NCI-H2107 (cell line): ENCODE measurements at places on chromosomes 16 and 17.

DNA sequence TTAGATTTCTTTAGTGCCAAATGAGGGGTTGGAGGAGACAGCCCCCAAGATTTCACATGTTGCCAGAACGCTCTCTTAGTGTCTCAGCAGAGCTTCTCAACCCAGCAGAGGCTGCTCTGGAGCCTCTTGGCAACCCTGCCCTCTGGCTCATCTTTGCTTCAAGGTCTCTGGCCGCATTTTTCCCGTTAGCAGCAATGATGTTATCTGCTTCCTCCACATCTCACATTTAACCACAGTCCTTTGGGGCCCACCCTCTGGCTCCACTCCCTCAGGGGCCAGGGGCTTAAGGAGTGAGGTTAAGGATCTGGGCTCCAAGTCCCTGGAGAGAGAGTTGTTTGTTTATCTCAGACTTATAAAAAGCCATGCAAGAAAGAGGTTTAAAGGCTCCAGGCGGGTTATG, 3.3 kb upstream of the XYLT1 start:
- DNase-seq, result no peak

DNA sequence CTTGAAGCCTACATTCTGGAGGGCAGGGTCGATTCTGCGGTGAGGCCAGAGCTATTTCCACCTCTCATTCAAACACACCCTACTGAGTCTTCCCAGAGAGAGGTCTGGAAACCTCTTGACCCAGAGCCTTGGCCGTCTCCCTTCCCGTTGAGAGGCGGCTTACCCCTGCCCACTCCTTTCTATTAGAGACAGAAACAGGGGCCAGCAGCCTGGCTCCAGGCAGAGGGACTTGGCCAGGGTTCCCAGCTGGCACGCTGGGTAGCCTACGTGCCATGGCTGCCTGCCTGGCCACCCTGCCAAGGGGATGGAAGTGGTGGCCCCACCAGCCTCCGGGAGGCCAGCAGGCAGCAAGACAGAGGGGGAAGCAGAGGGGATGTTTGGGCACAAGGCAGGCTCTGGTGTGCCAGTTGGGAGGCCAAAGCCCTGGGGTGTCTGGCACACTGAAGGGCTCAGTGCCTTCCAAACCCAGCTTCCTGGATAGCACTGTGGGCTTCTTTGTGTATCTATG, 6.0 kb downstream of the STAC2 start:
- no peak for DNase-seq

- no peak for DNase-seq
These were observed 68.8 kb downstream of the CMIP start for GRCh38 chr16:81513204-81514040.

DNA sequence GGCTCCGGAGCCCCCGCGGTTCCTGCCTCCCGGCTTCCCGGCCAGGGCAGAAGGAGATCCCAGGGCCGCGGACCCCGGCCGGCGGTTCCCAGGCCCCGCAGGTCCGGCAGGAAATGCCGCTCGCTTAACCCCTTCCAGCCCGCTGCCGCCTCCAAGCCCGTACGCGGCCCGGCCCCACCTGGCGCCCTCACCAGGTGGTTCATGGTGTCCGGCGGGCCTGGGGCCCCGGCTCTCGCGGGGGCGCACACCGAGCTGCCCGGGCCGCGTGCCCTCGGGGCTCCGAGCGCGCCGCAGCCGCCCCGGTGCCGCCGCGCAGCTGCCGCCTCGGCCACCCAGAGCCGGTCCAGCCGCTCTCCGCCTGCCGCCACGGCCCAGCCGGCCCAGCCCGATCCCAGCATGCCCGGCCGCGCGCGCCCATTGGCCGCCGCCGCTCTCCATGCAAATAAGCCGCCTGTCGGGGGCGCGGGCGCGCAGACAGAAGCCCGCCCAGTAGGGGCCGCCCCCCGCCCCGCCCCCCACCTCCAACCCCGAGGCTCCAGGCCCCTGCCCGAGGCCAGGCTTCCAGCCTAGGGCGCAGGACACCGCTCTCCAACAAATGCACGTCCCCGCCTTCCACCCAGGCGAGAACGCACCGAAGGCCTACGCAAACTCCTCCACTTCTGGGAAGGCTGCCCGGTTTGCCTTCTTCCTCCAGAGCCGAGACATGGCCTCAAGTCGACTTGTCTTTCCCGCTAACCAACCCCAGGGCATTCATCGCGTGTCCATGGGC, at the start of gene BCAR1:
Gene BCAR1 (minus strand): TSS at position 345 of the 769 bp plus-strand sequence. CDS start 142 bp downstream, at position 203.
- no peak for DNase-seq

DNA sequence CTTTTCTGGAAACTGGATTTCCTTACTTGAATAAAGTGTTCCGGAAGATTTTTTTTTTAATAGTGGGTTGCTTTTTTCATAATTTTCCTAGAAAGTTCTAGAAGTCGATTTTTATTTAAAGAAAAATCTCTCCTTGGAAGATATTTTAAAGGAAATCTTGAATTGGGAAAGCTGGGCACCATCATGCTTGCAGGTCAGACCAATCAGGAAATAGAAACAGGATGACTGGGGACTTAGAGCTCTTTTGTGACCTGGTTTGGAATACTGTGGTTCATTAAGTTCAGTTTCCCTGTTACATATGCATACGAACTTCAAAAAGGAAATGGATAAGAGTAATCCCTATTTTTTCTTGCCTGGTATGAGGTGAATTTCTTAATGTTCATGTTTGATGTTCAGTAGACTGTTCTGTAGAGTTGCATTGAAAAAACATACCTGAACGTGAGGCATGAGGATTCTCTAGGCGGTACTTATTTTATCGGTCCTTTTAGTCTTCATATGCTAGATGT, 1.2 kb downstream of the NFATC3 start:
- peak; percentile 24 for DNase-seq

GRCh38 chr16:12314653-12315185, 338.2 kb downstream of the SNX29 start:
- no peak for DNase-seq

DNA sequence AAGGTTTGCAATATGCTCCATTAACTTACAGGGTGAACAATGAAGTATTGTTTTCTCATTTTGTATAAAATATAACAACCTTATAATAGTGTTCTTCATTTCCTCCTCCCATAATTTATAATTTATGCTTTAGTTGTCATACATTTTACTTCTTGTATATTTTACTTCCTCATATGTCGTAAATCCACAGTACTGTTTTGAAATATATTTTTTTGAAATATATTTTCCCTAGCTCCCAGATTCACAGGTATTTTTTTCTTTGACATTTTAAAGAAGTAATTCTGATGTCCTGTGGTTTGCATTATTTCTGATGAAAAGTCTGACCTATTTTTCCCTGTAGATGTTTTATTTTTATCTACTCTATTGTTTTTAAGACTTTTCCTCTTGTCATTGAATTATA, 52.7 kb downstream of the VMP1 start:
- DNase-seq, result no peak

GRCh38 chr16:84013787-84014569, 28.6 kb downstream of the SLC38A8 start:
- peak; percentile 82 for DNase-seq

DNA sequence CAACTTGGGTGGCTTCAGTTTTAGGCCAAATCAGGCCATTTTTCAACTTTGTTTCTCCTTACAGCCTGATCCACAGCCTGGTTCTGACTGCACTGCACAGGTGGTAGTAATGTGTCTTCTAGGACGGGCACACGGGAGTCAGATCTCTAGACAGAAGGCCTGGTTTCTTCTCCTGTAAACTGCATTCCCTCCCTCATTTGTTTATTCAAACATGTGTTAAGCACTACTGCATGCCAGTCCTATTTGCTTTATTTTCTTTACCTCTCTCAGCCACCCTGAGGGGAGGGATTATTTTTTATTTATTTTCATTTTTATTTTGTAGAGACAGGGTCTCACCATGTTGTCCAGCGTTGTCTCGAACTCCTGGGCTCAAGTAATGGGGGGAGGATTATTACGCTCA, 6.3 kb upstream of the KSR1 start:
- DNase-seq, result no peak

DNA sequence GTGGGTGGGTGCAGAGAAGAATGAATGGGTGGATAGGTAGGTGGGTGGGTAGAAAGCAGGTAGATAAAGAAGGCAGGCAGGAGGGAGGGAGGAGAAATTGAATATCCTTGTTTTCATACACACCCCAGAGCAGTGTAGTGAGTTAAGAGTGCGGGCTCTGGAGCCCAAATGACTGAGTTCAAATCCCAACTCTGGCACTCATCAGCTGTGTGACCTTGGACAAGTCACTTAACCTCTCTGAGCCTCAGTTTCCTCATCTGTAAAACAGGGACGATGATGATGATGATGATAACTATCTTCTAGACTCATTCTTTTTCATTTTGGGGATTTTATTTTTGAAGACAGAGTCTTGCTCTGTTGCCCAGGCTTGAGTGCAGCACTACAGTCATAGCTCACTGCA, 2.0 kb upstream of the IL21R start:
- no peak for DNase-seq

- no peak for DNase-seq
These were observed 9.1 kb downstream of the ZSCAN10 start for GRCh38 chr16:3089717-3090592.

- DNase-seq, result no peak
These were observed 8.5 kb upstream of the TMEM92 start for GRCh38 chr17:50265690-50266315.

GRCh38 chr17:36939052-36939801, 2.0 kb downstream of the LHX1 start:
- no peak for DNase-seq

GRCh38 chr16:17836868-17837602, 366.3 kb upstream of the XYLT1 start:
- DNase-seq, result no peak

- DNase-seq, result no peak
These were observed 31.7 kb upstream of the TAOK1 start for GRCh38 chr17:29358416-29358815.

DNA sequence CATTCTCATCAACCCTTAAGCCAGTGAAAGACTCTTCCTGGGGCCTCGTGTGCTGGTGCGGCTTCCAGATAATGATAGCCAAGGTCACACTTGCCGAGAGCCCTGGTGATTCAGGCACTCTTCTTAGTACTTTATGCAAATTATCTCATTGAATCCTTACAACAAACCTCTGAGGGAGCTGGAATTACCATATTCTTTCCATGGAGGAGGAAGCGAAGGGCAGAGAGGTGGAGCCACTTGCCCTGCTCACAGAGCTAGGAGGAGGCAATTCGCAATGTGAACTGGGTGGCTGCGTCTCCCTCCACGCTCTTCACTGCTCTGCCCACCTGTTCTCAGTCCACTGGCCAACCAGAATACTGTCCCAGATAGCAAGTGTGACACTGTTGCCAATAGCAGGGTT, 409.7 kb downstream of the SNX29 start:
- no peak for DNase-seq

GRCh38 chr16:51151435-51151960, 428 bp upstream of the SALL1 start:
- DNase-seq, result peak; percentile 24

GRCh38 chr17:28610376-28610775, 3.6 kb downstream of the RSKR start:
- no peak for DNase-seq

GRCh38 chr17:62898239-62898864, 67.7 kb upstream of the TANC2 start:
- DNase-seq, result no peak
